ENCODE measurements at places on chromosomes 1 and 21. TPM values are rescaled to one million over a fixed set of nuclear protein-coding genes. Genes with fewer than 3 reads are reported as not detected.

PYCR2 gene
- 46.7 TPM for total RNA-seq

LCE1C gene
- not detected for total RNA-seq

MTARC1 gene
- 18.0 TPM for total RNA-seq

FOXD3 gene
- 0.70 TPM for total RNA-seq

PCNT gene
- 30.8 TPM for total RNA-seq

FAM110D gene
- total RNA-seq = 0.38 TPM

C4BPA gene
- total RNA-seq = 0.87 TPM

DNA sequence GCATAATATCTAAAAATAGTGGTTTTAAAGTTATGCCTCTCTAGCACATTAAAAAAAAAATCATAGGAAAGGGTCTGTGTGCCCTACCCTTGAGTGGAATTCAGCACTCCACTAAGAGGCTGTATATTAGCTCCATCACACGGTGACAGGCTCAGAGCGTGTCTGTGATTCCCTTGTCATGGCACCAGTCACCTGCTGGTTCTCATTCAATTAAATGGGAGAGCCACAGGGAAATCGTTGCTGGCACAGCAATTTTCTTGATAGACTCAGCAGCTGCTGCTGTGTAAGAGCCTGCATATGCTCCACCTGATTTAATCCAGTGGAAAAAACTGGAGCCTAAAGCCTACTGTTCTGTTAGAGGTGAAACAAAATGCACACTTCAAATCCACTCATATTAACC, 9.5 kb downstream of the ATP6V1G3 start:
- DNase-seq = no peak

DNA sequence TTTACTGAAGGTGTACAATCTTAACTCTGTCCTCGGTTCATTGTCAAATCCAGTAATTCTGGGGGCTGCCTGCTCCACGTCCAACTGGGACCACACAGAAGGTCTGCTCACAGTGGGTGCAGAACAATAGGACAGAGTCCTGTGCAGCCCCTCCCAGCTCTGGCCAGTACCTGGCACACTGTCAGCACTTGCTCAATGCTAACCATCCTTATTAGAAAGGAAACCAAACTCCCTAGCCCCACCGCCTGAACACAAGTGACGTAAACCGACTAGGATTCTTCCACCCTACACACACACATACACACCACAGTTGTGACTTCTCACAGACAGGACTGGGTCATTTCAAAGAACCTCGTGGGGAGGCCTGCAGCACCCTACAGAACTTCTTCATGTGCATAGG, 5.2 kb downstream of the BCAR3 start:
- no peak for DNase-seq

DNA sequence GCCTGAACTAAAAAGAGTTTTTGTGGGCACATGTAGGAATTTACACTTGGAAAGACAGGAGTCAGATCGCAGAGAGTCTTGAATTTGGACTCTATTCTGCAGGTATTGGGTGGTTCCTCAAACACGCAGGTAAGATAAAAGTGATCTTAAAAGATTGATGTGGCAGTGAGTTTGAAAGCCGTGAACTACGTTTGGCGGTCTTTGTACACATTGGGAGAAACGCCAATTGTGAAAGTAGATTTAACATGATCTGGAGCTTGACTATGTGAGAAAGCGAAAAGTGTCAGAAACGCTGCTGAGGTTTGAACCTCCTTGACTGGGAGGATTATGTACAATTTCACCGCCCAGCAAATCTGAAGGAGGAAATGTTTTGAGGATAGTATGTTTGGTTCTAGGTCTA, 1.5 kb upstream of the PPP2R5A start:
- no peak for DNase-seq

GRCh38 chr1:62358665-62359373, 39.6 kb upstream of the KANK4 start:
- DNase-seq = no peak

GRCh38 chr1:100530880-100531487, 7.0 kb upstream of the GPR88 start:
- no peak for DNase-seq

DNA sequence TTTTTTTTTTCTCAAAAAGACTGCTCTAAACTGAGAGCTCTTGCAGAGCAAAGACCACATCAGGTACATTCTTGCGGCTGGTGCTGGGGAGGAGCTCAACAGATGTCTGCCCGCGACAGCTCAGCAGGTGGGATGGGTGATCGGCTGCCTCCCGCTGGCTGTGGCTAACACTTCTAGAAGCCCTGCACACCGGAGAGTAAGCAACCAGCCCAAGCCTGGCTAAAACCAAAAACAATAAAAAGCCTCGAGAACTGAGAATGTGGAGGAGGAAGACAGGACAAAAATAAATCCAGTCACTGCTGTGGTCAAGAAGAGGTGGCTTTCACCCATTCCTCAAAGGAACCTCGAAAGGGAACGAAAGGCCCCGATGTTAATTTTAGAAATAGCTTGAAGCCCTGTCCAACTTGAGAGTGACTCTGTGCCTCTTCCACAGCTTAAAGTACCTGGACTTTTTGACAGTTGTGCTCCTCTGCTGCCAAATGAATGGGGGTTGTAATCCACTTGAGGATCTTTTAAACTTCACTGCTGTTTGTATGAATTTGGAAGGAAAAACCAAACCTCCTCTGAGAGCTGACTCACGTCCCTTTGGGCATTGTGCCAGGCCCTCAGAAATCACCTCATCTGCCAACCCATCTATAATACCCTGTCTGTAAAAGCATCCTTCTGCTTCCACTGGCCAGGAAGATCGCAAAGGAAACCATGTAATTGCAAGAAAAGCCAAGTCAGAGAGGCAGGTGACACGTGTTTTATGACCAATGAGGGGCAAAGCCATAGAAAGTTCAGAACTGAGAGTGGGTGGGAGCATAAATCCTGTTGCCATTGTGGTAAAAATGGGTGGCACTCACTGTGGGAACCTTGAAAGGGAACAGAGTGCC, 78.6 kb downstream of the KCNN3 start:
- DNase-seq = no peak

Measured in type B pancreatic cell (in vitro differentiated cells).